Karpas-422 (cell line): ENCODE measurements at places on chromosomes 2 and 18.

DNA sequence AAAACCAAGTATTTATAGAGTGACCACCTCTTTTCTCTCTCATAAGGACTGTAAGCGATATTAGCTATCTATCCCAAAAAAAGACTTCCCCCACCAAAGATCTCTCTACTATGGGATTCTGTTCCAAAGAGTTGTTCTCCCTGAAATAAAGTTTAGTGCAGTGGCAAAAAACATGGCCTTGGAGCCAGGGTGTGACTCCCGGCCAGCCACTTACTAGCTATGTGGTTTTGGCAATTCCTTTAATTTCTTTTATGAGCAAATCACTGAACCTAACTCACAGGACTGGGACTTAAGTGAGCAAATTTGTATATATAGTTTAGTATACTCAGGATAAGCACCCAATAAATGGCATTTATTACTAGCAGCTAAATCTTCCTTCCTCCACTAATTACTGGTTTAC is 42.6 kb downstream of the SESTD1 start:
- DNase-seq, result no peak

DNA sequence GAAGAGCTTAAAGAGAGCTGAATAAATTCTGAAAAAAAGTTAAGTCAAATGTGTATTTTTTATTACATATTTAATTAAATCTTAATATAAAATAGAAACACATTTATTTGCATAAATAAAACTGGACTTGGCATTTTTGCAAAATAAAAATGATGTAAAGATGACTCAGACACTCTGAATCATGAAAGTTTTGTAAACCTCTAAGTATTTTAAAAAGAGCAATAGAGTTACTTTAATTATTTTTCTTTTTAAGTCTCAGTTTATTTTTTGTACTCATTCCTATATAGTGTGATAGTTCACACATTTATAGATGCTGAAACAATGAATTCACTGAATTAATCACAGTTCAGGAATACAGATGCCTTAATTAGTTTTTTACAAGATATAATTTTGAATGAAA is 109.9 kb upstream of the DTNA start:
- DNase-seq, result no peak

DNA sequence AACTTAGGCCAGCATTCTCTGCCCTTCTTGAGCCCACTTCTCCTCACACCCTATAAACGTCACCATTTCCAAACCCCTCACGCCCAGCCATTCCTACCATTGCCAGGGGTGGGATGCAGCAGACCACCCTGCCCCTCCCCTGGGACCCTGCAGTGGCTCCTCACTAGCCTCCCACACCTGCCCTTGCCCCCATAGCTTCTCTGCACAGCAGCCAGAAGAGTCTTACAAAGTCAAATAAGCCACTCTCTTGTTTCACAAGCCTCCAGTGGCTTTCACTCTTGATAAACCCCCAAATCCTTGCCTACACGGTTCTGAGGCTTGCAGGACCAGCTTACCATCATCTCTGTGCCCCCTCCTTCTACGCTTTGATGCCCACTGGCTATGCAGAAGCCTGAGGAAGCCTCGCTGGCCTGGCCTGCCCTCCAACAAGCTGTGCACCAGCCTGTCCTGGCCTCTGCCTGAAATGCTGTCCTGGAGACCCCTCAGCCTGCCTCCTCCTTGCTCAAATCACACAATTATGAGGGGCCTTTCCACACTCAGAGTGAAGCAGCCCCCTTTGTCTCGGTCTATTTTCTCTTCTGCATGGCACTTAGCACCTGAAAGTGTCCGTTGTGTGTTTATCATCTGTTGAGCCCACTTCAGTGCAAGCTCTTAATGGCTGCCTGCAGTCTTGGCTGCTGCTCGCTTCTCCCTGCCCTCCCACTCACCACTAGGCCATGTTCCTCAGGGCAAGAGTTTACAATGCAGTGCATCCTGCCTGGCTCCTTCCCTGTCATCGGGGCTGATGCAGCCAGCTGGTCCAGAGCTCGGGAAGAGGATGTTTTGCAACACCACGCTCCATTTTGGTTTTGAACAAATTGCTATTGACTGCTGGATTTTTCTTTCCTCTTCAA is 82.6 kb upstream of the RGPD5 start:
- DNase-seq, result peak; percentile 75

GRCh38 chr2:105328281-105329196 is 996 bp downstream of the TGFBRAP1 start:
- peak; percentile 68 for DNase-seq

DNA sequence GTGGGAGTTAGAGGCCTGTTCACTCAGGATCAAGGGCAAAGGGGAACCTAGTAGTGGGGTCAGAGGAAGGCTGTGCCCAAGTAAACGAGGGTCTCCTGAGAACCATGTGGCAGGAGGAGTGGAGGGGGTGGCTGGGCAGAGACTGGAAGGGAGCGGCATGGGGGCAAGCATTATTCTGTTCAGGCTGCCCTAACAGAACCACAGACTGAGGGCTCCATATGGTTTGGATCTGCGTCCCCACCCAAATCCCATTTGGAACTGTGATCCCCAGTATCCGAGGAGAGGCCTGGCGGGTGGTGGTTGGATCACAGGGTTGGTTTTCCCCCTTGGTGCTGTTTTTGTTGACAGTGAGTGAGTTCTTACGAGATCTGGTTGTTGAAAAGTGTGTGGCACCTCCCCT is 287.0 kb downstream of the PHLPP1 start:
- no peak for DNase-seq

DNA sequence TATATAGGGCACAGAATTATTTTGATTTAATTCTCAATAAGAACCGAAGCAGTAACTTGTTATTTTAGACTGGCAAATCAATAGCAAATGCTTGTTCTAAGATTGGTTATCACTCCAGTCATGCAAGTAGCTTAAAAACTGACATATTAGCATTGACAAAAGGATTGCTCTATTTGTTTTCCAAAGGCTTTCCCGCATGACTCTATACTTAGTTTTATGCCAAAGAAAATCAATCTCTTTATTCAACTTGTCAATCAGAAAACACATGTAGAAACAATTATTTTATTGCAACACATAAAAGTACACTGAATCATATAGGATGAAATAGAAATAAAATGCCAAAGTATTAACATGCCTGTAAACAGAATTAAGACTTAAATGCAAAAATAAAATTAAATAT is 108.4 kb downstream of the AFF3 start:
- no peak for DNase-seq
